ENCODE measurements at places on chromosomes 3 and 15. TPM values are rescaled to one million over a fixed set of nuclear protein-coding genes. Genes with fewer than 3 reads are reported as not detected.
A peak's percentile ranks its signal among the peaks of the same experiment; 100 is the strongest.

GRCh38 chr3:129747136-129747535 is 140.7 kb upstream of the PLXND1 start:
- no peaks in the 10 kb centered on the region for H3K36me3 ChIP-seq
- no peak for DNase-seq
- peaks cover 10% of the 10 kb centered on the region for H3K4me1 ChIP-seq
- no peak overlapping the region for H3K4me3 ChIP-seq

- H3K4me1 ChIP-seq, result peaks cover 6% of the 10 kb centered on the region
- peak; percentile 41 for DNase-seq
- H3K4me3 ChIP-seq, result peak overlapping the region; percentile 87
- no peaks in the 10 kb centered on the region for H3K36me3 ChIP-seq
- peak overlapping the region; percentile 83 for H3K27ac ChIP-seq
Measured at GRCh38 chr3:140942221-140943104, 827 bp downstream of the SLC25A36 start.

DNA sequence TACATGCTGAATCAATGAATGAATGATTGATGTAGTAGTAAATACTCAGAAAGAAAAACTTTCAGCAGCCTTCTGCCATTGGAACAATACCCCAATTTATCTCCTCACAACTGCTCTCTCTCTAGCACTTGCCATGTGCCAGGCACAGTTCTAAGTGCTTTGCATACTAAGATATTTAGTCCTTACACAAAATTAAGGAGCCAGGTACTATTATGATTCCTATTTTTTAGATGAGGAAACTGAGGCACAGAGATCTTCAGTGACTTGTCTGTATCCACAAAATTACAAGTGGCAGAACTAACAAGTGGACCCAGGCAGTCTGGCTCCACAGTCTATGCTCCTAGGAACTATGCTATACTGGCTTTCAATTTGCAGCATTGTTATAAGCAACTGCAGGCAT is 279.2 kb downstream of the LSAMP start:
- H3K27ac ChIP-seq, result no peak overlapping the region
- H3K4me3 ChIP-seq, result no peak overlapping the region
- DNase-seq, result no peak
- peaks cover 12% of the 10 kb centered on the region for H3K4me1 ChIP-seq

- no peak overlapping the region for H3K4me3 ChIP-seq
- no peaks in the 10 kb centered on the region for H3K4me1 ChIP-seq
- no peaks in the 10 kb centered on the region for H3K36me3 ChIP-seq
- DNase-seq, result peak; percentile 71
Measured at GRCh38 chr3:192816351-192816750, 89.0 kb upstream of the FGF12 start.

DNA sequence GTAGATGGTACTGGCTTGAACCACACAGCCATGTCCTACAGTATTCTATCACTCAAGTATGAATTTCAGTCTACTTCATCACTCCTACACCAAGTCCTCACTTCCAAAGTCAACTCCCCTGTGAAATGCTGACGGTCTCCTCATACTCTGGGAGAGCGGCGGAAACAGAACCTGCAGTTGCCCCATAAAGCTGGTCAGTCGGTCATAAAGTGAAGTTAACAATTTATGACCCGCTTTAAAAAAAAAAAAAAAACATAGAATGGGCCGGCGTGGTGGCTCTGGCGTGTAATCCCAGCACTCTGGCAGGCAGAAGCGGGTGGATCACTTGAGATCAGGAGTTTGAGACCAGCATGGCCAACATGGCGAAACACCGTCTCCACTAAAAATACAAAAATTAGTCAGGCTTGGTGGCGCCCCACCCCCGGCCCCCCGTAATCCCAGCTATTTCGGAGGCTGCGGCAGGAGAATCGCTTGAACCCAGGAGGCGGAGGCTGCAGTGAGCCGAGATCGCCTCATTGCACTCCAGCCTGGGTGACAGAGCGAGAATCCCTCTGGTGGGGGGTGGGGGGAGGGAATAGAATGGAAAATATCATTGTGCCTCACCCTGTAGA is 2.1 kb downstream of the TRANK1 start:
- H3K27me3 ChIP-seq, result no peaks in the 10 kb centered on the region
- no peak overlapping the region for H3K27ac ChIP-seq
- no peaks in the 10 kb centered on the region for H3K36me3 ChIP-seq
- H3K4me3 ChIP-seq, result no peak overlapping the region

GRCh38 chr15:85116925-85117646 is 135.4 kb downstream of the PDE8A start:
- H3K36me3 ChIP-seq, result peaks cover 33% of the 10 kb centered on the region
- H3K4me3 ChIP-seq, result no peak overlapping the region
- H3K27ac ChIP-seq, result no peak overlapping the region

CYP1A2 gene
- total RNA-seq, result not detected

ILDR1 gene
- total RNA-seq, result not detected

DNA sequence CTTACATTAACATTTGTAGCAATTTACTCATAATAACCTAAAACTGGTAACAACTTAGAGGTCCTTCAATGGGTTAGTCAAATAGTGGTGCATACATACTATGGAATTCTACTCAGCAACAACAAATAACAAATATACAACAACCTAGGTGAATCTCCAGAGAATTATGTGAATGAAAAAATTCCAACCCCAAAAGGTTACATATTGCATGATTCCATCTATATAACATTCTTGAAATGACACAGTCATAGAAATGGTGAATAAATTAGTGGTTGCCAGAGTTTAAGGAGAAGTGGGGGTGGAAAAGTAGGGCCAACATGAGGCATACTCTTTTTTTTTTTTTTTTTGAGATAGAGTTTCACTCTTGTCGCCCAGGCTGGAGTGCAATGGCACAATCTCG is 12.7 kb upstream of the SNTN start:
- DNase-seq, result no peak
- H3K4me3 ChIP-seq, result no peak overlapping the region
- H3K27ac ChIP-seq, result no peak overlapping the region
- H3K4me1 ChIP-seq, result no peaks in the 10 kb centered on the region

PRKCI gene
- total RNA-seq, result 48.2 TPM

- no peak overlapping the region for H3K4me3 ChIP-seq
- no peak overlapping the region for H3K27ac ChIP-seq
- H3K27me3 ChIP-seq, result peaks cover 38% of the 10 kb centered on the region
- H3K4me1 ChIP-seq, result no peaks in the 10 kb centered on the region
Measured at GRCh38 chr3:150958683-150959082, 13.8 kb downstream of the CLRN1 start.
